Stimulated activated CD8-positive, alpha-beta memory T cell treated with anti-CD3 and anti-CD28 coated beads, Interleukin-7, amount 100 ng/mL, for 1 hour (primary cell): ENCODE measurements at places on chromosomes 1 and 21.

- DNase-seq: no peak
These were observed 10.3 kb upstream of the PROX1 start for GRCh38 chr1:213977486-213977842.

DNA sequence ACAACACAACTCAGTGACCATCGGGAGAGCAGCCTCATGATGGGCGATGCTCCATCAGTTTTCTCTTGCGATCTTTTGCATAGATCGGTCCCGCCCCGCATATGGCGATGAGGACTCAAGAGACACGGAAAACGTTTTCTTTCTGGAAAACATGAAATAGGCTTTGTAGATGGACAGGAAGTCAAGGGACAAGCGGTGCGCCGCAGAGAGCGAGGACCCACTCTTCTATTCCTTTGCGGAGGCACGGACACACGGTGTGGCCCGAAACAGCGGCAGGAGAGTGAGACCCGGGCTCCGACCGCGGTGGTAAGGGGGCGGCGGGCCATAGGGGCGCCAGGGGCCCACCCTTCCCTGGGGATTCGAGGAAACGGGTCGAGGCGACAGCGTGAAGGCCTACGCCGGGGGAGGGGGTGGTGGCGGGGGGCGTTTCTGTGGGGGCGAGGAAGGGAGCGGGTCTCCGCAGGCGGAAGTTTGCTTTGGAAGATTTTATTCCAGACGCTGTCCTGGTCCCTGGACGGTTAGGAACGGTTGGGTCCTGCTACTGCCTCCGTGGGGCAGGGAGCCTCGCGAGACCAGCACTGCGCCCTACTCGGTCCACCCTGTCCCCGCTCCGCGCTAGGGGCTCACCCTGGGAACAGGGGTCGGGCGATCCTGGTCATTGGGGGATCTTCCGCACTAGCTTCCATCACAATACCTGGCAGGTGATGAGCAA is 796 bp upstream of the TDRKH start:
- no peak for DNase-seq

- DNase-seq: no peak
These were observed 124.8 kb downstream of the RIPK4 start for GRCh38 chr21:41641821-41642701.

DNA sequence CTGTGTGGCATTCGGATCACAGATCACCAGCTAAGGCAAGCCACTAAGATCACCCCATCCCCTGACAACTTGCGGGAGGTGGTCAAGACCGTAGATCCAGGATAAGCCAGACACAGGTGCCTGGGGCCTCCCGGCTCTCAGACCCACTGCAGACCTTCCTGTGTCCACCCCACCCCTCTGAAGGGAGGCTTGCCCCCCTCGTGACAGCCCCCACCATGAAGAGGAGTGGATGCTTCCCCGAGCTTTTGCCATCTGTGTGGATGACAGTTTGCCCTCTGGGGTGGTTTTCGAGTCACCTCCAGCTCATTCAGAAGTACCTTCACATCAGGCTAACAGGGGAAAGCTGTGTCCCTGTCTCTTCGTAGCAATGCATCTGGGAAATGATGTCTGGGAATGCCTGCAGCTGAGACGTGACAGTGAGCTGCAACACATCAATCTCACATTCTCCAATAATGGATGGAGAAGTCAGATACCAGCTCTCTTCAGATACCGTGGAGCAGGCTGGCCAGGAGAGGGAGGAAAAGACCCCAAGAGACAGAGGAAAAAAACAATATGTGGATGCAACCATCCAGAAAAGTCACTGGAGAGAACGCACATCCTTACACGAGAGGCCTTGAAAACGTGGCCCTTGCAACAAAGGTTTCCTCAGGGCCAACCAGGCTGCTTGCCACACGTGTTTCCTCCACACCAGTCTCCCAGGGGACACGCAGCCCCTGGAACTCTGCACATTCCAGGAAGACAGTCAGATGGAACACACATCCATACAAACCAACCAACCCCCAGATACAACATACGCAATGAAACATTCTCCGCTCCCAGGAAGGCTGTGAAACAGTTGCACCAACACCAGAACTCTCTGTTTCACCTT is 20.4 kb upstream of the FHAD1 start:
- DNase-seq: no peak

DNA sequence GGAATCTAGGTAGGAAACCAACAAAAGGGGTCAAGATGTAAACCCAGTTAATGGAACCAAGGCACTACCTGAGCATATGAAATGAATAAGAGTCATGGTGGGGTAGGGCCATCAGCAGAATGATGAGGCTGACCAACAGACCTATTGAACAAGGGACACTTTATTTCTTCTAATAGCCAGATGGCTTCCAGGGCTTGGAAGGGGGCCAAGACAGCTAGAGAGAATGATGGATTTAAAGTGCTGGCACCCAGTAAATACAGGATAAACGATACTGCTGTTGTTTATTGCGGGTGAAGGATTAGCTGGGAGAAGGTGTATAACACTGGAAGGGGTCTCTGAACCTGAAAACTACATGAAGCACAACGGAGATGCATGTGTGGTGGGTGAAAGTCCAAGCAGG is 15.6 kb downstream of the DDAH1 start:
- no peak for DNase-seq

GRCh38 chr1:30196457-30196856 is 526.9 kb downstream of the MATN1 start:
- DNase-seq: no peak

DNA sequence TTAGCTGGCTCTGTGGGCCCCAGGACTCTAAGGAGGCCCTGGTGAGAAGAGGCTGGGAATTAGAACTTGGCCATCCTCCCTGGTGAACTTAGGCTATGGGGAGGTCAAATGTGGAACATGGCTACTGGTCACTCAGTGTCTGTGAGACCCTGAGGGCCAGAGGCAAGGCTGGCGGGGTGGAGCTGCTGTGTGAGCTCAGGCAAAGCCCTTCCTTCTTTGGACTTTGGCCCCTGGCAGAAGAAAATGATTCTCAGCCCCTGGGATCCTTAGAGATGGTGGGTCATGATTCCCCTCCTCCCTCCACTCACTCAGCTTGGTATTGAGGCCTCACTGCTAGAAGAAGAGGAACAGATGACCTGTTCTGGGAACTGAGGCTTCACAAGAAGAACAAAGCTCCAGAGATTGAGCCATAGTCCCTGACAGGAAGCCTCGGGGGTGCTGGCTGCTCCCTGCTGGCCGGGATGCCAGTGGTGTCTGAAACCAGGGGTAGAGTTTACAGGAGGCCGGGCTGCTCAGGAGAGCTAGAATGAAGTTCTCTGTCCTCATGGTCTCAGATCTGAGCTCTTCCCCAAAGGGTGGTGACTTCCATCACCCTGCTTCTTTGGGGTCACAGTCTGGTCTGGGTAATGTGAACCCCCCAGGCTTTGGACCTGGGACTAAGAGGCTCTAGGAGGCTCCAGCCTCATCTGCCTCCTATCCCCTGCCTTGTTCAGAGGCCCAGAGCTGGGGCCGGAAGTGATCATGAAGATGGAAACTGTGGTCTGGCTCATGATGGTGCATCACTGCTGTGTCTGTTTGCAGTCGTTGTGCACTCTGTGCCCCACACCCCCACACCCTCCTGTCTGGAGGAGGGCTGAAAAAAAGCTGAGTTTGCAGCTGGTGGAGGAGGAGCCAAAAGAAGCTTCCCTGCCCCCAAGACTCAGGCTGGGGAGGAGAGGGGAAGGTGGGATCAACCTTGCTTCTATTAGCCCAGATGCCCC is 905 bp downstream of the BTBD19 start:
- DNase-seq: peak; percentile 62

- peak; percentile 58 for DNase-seq
These were observed 25.1 kb downstream of the ZBTB17 start for GRCh38 chr1:15950763-15951295.

GRCh38 chr21:39079617-39080016 is 103.6 kb downstream of the PSMG1 start:
- no peak for DNase-seq

- no peak for DNase-seq
These were observed 47.7 kb downstream of the POU2F1 start for GRCh38 chr1:167268347-167268787.

GRCh38 chr1:155057104-155057503 is 6.0 kb downstream of the ADAM15 start:
- no peak for DNase-seq

- peak; percentile 69 for DNase-seq
These were observed 197.9 kb downstream of the DYRK1A start for GRCh38 chr21:37564341-37564923.

- DNase-seq: no peak
These were observed 14.5 kb downstream of the KDF1 start for GRCh38 chr1:26945728-26946127.

DNA sequence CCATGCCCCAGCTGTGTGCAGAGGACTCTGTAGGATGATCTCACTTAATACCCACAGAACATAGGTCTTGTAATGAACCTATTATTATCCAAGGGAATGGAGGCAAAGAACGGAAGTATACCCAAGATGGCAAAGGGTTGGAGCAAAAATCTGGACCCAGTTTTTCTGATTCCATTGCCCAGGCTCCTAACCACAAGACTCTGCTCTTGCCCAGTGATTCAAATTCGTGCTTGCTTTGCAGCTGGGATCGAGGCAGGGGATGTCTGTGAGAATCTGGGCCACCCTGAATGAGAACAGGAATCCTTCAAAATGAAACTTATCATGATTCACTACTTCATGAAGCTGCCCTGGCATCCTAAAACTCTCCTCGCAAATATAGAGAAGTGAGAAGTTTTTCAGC is 97.5 kb upstream of the KCNJ6 start:
- DNase-seq: no peak

DNA sequence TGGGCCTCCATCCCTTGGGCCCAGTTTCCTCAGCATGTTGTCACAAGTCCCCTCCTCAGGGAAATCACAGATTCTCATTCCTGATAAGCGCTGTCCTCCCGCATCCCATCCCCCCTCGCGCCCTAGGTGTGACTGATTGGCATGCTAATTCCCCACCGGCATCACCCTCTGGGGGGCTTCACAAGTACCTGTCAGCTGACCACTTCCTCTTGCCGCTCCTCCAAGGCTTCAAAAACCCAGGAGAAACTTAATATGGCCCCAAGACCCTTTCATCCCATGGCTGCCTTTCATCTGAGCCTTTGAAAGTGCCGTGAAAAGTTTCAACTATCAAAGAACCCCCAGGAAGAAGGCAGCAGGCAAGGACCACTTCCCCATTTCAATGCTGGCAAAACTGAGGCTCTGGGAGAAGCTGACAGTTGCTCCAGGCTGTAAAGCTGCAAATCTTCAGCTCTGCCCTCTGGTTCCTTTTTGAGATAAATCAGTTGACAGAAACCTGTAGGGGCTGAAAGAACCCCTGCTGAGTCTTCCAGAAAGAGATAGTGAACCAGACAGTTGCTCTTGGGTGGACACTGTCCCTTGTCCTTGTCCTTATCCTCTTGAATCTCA is 12.8 kb upstream of the MIXL1 start:
- no peak for DNase-seq

GRCh38 chr1:111442457-111442856 is 6.6 kb downstream of the WDR77 start:
- DNase-seq: no peak

GRCh38 chr21:16239659-16240265 is 510.0 kb downstream of the USP25 start:
- DNase-seq: no peak

GRCh38 chr1:227558732-227559262 is 4.6 kb upstream of the ZNF678 start:
- DNase-seq: no peak

GRCh38 chr1:80349218-80349617 is 1342.7 kb upstream of the ADGRL4 start:
- no peak for DNase-seq

DNA sequence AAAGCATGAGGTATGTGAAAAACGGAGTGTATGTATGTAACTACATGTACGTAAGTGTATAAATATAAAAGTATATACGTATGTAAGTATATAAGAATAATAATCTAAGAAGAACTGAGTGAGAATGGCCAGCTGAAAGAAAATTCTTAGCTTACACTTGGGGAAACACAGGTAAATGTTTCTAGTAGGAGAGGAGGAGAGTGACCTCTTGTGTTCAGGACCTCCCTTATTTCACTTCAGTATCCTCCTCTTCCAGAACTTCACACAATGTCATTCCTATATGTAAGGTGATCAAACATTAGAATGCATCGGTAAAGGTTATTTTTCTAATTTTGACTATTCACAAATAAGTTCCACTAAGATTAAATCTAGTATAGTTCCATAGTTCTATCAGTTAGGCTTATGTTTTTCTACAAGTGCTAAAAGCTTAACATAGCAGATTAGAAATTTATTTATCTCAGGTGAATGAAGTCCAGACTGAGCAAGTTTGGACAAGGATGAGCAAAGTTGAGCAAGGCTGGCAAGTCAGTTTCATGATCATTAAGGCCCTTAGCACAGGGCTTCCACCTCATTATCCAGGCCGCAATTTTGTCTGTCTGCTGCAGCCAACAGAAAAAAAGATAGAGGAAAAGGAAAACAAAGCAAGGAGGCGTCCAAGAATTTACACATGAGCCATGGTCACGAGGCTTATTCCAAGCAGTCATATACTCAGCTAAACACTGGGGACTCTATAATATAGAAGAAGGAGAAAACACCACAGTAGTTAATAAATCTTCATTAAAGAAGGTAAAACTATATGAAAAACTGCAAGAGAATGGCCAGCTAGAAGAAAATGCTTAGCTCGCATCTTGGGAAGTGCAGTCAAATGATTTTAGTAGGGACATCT is 7.1 kb upstream of the MROH9 start:
- no peak for DNase-seq

DNA sequence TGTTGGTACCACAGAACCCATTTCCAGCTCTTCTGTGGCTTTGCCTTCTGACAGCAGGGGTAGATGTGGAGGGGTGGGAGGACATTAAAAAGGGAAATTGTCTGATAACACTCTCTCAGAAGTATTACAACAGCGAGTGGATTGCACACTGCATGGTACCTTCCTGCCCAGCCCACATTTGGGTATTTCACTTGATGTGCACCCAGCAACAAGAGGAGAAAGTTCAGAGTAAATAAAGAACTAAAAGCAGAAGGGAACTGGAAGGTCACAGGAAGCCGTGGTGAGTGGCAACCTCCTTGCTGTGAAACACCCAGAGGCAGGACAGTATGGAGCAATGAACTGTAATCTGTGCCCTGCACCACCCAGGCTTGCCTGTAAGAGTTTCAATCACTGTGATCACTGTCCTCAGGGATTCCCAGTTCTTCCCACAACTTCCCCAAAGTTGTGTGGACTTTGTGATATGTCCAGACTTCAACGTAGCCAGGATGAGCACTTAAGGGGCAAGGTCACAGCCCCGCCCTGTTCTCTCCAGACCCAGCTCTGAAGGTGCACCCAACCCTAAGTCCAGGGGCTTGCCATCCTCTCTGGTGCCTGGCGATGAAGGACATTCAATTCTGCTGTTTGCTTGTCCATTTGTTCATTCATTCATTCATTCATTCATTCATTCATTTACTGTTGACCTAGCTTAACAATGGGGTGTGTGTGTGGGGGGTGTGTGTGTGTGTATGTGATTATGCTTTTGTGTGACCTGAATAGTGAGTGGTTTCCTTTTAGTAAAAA is 18.7 kb upstream of the F5 start:
- DNase-seq: peak; percentile 13

DNA sequence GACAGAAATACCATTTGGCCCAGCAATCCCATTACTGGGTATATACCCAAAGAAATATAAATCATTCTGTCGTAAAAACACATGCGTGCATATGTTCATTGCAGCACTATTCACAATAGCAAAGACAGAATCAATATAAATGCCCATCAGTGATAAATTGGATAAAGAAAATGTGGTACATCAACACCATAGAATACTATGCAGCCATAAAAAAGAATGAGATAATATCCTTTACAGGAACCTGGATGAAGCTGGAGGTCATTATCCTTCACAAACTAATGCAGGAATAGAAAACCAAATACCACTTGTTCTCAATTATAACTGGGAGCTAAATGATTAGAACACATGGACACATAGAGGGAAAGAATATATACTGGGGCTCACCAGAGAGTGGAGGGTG is 109.6 kb upstream of the SLC35F3 start:
- no peak for DNase-seq
